ENCODE measurements at places on chromosomes 12 and 14. TPM values are rescaled to one million over a fixed set of nuclear protein-coding genes. Genes with fewer than 3 reads are reported as not detected.

CFL2 gene
- total RNA-seq: 434 TPM

SCFD1 gene
- 30.7 TPM for total RNA-seq

SLC5A8 gene
- not detected for total RNA-seq

BCDIN3D gene
- 2.7 TPM for total RNA-seq

C12orf56 gene
- total RNA-seq: not detected

OTOGL gene
- total RNA-seq: not detected

NRXN3 gene
- total RNA-seq: not detected

KRT74 gene
- not detected for total RNA-seq

GRCh38 chr14:77761205-77761931 lies 412 bp upstream of the SNW1 start:
- H3K27me3 ChIP-seq: no peaks in the 10 kb centered on the region
- H3K4me1 ChIP-seq: peaks cover 32% of the 10 kb centered on the region
- peak overlapping the region; percentile 100 for H3K4me3 ChIP-seq
- H3K36me3 ChIP-seq: no peaks in the 10 kb centered on the region
- peak; percentile 20 for DNase-seq

- no peak overlapping the region for H3K4me3 ChIP-seq
- no peaks in the 10 kb centered on the region for H3K27me3 ChIP-seq
- H3K36me3 ChIP-seq: no peaks in the 10 kb centered on the region
Observed at GRCh38 chr12:26374934-26375680, 179.7 kb downstream of the SSPN start.

DNA sequence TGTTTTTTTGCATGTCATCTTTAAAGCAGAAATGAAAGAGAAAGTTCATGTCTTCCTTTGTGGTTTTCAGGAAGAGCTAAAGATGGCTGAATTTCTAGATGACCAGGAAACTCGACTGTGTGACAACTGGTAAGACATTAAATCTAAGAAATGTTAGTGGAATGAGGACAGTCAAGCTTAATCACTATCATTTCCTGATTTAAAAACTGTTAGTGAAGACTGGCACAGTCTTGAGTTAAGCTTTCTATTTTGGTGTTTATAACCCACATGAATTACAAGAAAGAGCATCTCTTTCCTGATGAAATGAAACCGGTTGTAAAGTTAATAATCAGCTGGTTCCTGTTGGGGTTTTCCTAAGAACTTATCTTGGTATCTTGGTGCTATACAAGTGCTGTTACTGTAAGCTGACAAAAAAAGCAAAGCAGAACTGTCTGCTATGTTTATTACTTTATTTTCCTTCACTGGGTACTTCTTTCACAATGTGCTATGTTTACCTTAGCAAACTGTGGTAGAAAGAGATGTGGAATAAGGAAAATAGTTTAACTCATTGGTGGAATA lies 5.2 kb downstream of the TRAFD1 start:
- H3K4me1 ChIP-seq: peaks cover 33% of the 10 kb centered on the region
- no peak overlapping the region for H3K4me3 ChIP-seq
- no peaks in the 10 kb centered on the region for H3K36me3 ChIP-seq
- no peaks in the 10 kb centered on the region for H3K27me3 ChIP-seq

DNA sequence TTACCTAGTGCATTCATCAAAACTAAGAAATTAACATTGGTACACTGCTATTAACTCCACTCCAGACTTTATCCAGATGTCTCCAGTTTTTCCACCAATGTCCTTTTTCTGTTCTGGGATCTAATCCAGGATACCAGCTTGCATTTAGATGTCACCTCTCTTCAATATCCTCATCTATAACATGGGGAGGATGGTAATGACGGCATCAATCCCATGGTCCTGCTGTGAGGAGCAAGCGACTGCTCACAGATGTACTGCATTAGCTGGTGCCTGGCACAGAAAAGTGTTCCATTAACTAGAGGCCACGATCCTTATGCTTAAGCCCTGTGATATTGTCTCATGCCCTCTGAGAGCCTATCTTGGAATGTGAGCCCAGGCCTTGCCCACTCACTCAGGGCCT lies 53.8 kb downstream of the CALM1 start:
- no peak for DNase-seq
- H3K27me3 ChIP-seq: no peaks in the 10 kb centered on the region
- no peak overlapping the region for H3K27ac ChIP-seq
- H3K4me1 ChIP-seq: no peaks in the 10 kb centered on the region

- no peak for DNase-seq
- H3K36me3 ChIP-seq: no peaks in the 10 kb centered on the region
- H3K27me3 ChIP-seq: no peaks in the 10 kb centered on the region
Observed at GRCh38 chr12:3445119-3445978, 45.7 kb upstream of the PRMT8 start.

GRCh38 chr12:8950702-8951478 lies 1.4 kb upstream of the M6PR start:
- peak overlapping the region; percentile 100 for H3K27ac ChIP-seq
- peak overlapping the region; percentile 62 for H3K4me3 ChIP-seq
- no peak for DNase-seq
- no peaks in the 10 kb centered on the region for H3K27me3 ChIP-seq
- peaks cover 31% of the 10 kb centered on the region for H3K4me1 ChIP-seq

- H3K27ac ChIP-seq: no peak overlapping the region
- no peaks in the 10 kb centered on the region for H3K4me1 ChIP-seq
- H3K27me3 ChIP-seq: no peaks in the 10 kb centered on the region
- no peak for DNase-seq
- H3K4me3 ChIP-seq: no peak overlapping the region
- no peaks in the 10 kb centered on the region for H3K36me3 ChIP-seq
Observed at GRCh38 chr14:53655080-53655785, 301.4 kb downstream of the BMP4 start.

DNA sequence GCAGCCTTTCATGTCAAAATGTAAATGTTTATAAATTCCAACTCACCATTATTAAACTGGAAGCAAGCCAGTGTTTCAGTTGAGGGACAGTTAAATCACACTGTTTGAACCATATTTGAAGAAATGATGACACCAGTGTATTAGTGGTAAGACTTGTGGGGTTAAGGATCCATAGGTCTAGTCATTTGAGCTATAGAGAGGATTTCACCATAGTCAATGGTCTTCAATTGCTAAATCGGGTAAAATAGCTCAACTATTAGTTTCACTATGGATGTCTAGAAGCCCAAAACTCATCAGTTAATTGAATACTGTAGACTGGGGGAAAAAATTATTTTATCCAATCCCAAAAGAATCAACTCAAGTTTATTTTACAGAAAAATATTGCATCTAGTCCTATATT lies 659.1 kb downstream of the NRXN3 start:
- H3K4me3 ChIP-seq: no peak overlapping the region
- no peaks in the 10 kb centered on the region for H3K4me1 ChIP-seq
- no peaks in the 10 kb centered on the region for H3K27me3 ChIP-seq
- no peak for DNase-seq
- no peaks in the 10 kb centered on the region for H3K36me3 ChIP-seq
- H3K27ac ChIP-seq: no peak overlapping the region

DNA sequence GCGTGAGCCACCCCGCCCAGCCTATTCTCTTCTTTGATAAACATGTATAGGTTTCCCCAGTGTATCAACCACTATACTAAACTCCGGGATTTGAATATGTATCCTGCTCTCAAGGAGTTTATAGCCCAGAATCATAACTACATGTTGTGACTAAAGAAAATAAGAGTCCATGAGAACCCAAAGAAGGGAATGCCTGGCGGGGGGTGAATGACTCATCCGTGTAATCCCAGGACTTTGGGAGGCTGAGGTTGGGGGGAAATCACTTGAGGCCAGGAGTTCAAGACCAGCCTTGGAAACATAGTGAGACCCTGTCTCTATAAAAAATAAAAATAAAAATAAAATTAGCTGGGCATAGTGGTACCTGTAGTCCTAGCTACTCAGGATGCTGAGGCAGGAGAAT lies 57.2 kb downstream of the SIX6 start:
- no peaks in the 10 kb centered on the region for H3K27me3 ChIP-seq
- H3K36me3 ChIP-seq: no peaks in the 10 kb centered on the region
- peaks cover 7% of the 10 kb centered on the region for H3K4me1 ChIP-seq
- no peak overlapping the region for H3K4me3 ChIP-seq
- H3K27ac ChIP-seq: no peak overlapping the region

Measured in gastrocnemius medialis (tissue), 4 donors.